Gastrocnemius medialis (tissue), 4 donors: ENCODE measurements at places on chromosomes 6 and 20. TPM values are rescaled to one million over a fixed set of nuclear protein-coding genes. Genes with fewer than 3 reads are reported as not detected.

The SYCP2 gene
- total RNA-seq: 0.78 TPM

The ZNF334 gene
- total RNA-seq: 0.18 TPM

The BPIFA1 gene
- total RNA-seq: not detected

The SLC16A10 gene
- total RNA-seq: 127 TPM

The TREML1 gene
- not detected for total RNA-seq

The SMPDL3A gene
- total RNA-seq: 18.4 TPM

The CYB5R4 gene
- total RNA-seq: 8.5 TPM

The ZNF311 gene
- total RNA-seq: not detected

The PLAGL1 gene
- total RNA-seq: 4.2 TPM

The MAP3K5 gene
- total RNA-seq: 4.5 TPM

The SLC26A8 gene
- 0.11 TPM for total RNA-seq

The RNF114 gene
- total RNA-seq: 216 TPM

The SKIC2 gene
- 21.2 TPM for total RNA-seq

The SLC22A2 gene
- total RNA-seq: not detected

The EBF4 gene
- 1.5 TPM for total RNA-seq

The NT5E gene
- 4.1 TPM for total RNA-seq

The SAMD10 gene
- not detected for total RNA-seq

The PRIM2 gene
- 4.8 TPM for total RNA-seq

The PPP1R3G gene
- not detected for total RNA-seq

The BMP7 gene
- not detected for total RNA-seq

The POM121L2 gene
- not detected for total RNA-seq
